Immature natural killer cell (primary cell): ENCODE measurements at places on chromosomes 1 and 21. TPM values are rescaled to one million over a fixed set of nuclear protein-coding genes. Genes with fewer than 3 reads are reported as not detected.
A peak's percentile ranks its signal among the peaks of the same experiment; 100 is the strongest.

ZSWIM5 gene
- polyA plus RNA-seq: not detected

CD101 gene
- 1.4 TPM for polyA plus RNA-seq

OR10J4 gene
- polyA plus RNA-seq: not detected

FOXO6 gene
- not detected for polyA plus RNA-seq

RPE65 gene
- polyA plus RNA-seq: not detected

SLC45A3 gene
- not detected for polyA plus RNA-seq

DAB1 gene
- not detected for polyA plus RNA-seq

DNA sequence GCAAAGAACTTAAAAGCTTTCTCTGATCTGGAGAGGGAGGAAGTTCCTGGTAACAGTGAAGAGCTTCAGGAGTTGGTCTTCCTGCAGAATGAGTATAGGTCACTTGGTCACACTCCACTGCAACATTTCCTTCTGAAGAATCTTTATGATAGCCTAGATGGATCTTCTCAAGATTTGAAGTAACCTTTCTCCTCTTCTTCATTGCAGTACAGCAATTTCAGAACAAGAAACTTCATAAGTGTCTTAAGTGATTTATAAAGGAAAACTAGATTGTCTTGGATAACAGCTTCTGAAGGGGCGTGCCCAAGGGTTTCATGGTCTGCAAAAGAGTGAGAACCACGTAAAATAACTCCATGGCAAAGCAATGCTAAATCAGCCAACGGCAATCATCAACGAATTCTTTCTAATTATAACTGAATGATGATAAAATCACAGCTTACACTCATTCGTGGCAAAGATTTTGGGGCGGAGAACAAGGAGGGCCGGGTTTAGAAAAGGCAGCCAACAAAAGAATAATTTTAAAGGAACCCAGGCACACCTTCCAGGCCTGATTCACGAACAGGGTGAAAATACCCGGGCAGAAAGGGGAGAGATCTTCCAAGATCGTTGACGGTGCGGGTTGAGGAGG lies 53.9 kb upstream of the ASPM start:
- H3K27ac ChIP-seq: peak overlapping the region; percentile 96
- H3K36me3 ChIP-seq: no peaks in the 10 kb centered on the region
- H3K4me1 ChIP-seq: peaks cover 73% of the 10 kb centered on the region
- no peak for DNase-seq

DNA sequence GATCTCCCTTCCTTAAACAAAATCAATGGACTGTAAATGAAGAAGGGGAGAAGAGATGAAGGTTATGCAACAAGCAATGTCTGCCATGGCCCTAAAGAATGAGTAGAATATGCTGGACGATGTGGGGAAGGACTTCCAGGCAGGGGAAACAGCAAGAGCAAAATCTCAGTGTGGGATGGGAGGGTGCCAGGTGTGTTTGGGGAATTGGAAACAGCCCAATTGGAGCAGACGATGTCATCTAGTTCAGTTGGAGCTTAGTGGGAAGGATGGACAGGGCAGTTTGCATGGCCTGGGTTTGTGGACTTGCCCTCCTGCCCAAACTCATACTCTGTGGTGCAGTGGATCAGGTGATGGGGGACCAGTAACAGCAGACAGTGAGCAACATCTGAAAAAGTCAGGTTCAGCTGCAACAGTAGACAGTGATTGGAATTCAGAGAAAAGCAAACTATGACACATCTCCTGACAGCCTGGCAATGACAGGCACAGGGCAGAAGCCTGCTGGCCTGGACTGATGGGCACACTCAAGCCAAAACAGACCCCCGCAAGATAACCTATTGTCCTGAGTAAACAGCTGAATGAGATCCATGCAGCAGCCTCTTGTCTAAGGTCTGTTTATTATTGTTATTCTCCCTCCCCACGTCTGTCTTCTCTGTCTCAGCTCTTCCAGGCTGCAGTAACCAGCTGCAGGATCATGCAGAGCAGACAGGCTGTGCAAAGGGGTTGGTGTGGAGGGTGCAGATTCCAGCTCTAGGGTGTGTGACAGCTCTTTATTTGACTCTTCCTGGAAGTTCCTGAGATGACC lies 50.5 kb upstream of the PRELP start:
- no peak overlapping the region for H3K27ac ChIP-seq
- peaks cover 9% of the 10 kb centered on the region for H3K27me3 ChIP-seq
- H3K36me3 ChIP-seq: no peaks in the 10 kb centered on the region
- H3K4me1 ChIP-seq: no peaks in the 10 kb centered on the region

- H3K27me3 ChIP-seq: no peaks in the 10 kb centered on the region
- H3K27ac ChIP-seq: no peak overlapping the region
- no peak for DNase-seq
- no peaks in the 10 kb centered on the region for H3K4me1 ChIP-seq
- H3K4me3 ChIP-seq: no peak overlapping the region
Measured at GRCh38 chr1:100292711-100293110, 26.7 kb downstream of the RTCA start.

GRCh38 chr1:81756872-81757271 lies 43.9 kb upstream of the ADGRL2 start:
- no peaks in the 10 kb centered on the region for H3K36me3 ChIP-seq
- H3K4me3 ChIP-seq: no peak overlapping the region

GRCh38 chr1:49728377-49728776 lies 295.4 kb downstream of the AGBL4 start:
- no peak overlapping the region for H3K4me3 ChIP-seq
- no peaks in the 10 kb centered on the region for H3K4me1 ChIP-seq
- no peaks in the 10 kb centered on the region for H3K36me3 ChIP-seq
- H3K27ac ChIP-seq: no peak overlapping the region

DNA sequence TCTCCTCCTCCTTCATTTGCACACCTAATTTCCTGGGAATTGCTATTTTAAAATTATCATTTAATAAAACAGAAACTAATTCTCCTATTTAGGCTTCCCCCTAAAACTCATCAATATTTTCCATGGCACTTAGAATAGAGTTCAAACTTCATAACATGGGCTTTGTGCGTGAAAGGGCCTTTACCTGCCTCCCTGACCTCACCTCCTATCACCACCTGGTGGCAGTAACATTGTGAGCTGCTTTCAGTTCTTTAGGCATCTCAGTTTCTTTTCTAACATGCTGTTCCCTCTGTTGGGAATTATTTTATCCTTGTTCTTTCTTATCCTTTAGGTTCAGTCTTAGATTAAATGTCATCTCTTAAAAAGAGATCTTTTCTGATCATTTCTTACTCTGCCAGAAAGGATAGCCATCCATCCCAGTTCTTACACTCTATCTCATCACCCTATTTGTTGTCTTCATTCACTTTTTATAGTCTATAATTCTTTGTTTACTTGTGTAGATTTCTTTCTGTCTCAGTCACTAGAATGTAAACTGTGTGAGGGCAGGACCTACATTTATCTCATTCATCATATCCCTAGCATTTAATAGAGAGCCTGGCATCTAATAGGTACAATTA lies 133.8 kb upstream of the KIAA1614 start:
- H3K36me3 ChIP-seq: peaks cover 1% of the 10 kb centered on the region
- no peak for DNase-seq
- peaks cover 7% of the 10 kb centered on the region for H3K4me1 ChIP-seq
- H3K4me3 ChIP-seq: no peak overlapping the region
- H3K27ac ChIP-seq: no peak overlapping the region

DNA sequence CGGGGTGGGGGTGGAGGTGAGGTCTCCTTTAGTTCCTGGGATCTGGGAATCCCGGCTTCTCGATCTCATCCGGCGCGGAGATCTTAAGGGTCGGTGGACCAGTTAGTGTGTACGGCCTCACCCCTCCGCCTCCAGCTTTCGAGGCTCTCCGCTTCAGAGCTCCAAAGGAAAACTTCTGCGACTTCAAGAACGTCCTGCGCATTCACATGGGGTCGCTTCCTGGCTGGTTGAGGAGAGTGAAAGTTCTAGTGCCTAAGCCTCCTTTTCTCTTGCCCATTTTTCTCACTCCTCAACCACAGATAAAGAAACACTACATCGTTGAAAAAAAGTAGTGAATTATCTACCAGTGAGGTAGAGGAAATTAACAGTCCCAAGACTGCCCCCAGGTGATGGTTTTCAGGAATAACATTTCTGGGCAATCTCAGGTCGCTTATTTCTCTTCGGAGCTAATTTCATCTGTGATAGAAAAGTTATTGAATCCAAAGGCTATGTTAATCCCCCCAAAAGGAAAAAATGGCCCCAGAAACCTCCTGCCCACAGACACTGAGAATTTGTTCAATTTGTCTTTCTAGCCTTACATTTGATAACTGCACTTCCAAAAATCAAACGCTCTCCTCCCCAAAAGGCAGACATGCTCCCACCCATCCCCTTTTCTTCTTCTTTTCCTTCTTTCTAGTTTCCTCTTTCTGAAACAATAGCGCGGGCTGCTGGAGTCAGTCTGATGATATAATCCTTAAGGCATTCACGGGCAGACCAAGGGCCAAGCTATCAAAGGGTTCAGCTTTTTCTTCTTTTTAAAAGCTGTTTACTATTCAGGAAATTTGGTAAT lies 20.6 kb upstream of the TBX15 start:
- peaks cover 5% of the 10 kb centered on the region for H3K4me1 ChIP-seq
- DNase-seq: no peak
- peaks cover 31% of the 10 kb centered on the region for H3K27me3 ChIP-seq
- H3K27ac ChIP-seq: no peak overlapping the region
- H3K4me3 ChIP-seq: peak overlapping the region; percentile 0

GRCh38 chr1:167462341-167462740 lies 56.0 kb downstream of the CD247 start:
- no peak overlapping the region for H3K4me3 ChIP-seq
- H3K27me3 ChIP-seq: peaks cover 64% of the 10 kb centered on the region

DNA sequence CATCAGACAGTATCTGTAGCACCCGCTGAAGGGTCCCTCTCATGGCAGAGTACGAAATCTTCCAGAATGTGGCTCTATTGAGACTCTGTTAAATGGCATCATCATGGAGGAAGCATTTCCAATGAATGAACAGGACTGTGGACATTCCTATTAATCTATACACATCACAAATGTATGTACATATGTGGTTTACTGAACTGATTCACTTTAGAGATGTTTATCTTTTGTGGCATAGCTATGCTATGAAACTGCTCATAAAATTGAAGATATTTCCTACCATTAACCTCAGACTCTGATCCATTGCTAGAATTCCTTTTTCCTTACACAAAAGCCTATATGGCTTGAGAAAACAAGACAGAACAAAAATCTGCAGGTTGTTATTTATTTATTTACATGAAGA lies 259.6 kb upstream of the RRP15 start:
- DNase-seq: no peak
- no peaks in the 10 kb centered on the region for H3K27me3 ChIP-seq
- H3K4me3 ChIP-seq: no peak overlapping the region

- no peak within 1 kb of the TSS for H3K27ac ChIP-seq
- peak; percentile 65 for DNase-seq
- no peaks in the 10 kb centered on the region for H3K27me3 ChIP-seq
- no peaks in the 10 kb centered on the region for H3K4me1 ChIP-seq
- H3K4me3 ChIP-seq: peak within 1 kb of the TSS; percentile 27
Measured at GRCh38 chr1:1173793-1174415, at the start of gene TTLL10. TTLL10 (plus strand) TSS chr1:1173880; CDS start chr1:1179216, 5,336 bp downstream.

- DNase-seq: no peak
- H3K4me3 ChIP-seq: no peak overlapping the region
- no peak overlapping the region for H3K27ac ChIP-seq
Measured at GRCh38 chr1:156467385-156467784, 33.2 kb downstream of the MEF2D start.

DNA sequence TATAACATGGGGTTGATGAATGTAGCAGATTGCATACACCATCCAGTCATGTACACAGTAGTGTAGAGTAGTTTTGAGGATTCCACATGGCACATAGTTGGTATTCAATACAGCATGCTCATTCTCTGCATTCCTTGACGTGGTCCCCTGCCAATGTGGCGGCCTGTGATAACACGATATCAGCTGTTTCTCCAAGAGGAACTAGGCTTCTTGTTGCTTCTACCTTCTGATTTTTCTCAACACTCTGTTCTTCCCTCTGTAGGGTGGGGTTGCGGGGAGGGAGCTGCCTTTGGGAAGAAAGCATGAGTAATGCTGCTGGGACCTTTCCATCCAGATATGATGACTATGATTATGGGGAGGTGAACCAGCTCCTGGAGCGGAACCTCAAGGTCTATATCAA lies 19.4 kb downstream of the SESN2 start:
- DNase-seq: no peak
- peaks cover 7% of the 10 kb centered on the region for H3K4me1 ChIP-seq
- H3K4me3 ChIP-seq: no peak overlapping the region
- no peaks in the 10 kb centered on the region for H3K27me3 ChIP-seq

- H3K27ac ChIP-seq: no peak overlapping the region
- no peak overlapping the region for H3K4me3 ChIP-seq
- H3K36me3 ChIP-seq: peaks cover 3% of the 10 kb centered on the region
- no peaks in the 10 kb centered on the region for H3K27me3 ChIP-seq
Measured at GRCh38 chr1:86296305-86297205, 99.6 kb downstream of the ODF2L start.

GRCh38 chr1:45172005-45172404 lies 34.4 kb downstream of the ZSWIM5 start:
- no peaks in the 10 kb centered on the region for H3K36me3 ChIP-seq
- no peak overlapping the region for H3K27ac ChIP-seq
- H3K4me3 ChIP-seq: no peak overlapping the region
- no peak for DNase-seq
- H3K4me1 ChIP-seq: no peaks in the 10 kb centered on the region

DNA sequence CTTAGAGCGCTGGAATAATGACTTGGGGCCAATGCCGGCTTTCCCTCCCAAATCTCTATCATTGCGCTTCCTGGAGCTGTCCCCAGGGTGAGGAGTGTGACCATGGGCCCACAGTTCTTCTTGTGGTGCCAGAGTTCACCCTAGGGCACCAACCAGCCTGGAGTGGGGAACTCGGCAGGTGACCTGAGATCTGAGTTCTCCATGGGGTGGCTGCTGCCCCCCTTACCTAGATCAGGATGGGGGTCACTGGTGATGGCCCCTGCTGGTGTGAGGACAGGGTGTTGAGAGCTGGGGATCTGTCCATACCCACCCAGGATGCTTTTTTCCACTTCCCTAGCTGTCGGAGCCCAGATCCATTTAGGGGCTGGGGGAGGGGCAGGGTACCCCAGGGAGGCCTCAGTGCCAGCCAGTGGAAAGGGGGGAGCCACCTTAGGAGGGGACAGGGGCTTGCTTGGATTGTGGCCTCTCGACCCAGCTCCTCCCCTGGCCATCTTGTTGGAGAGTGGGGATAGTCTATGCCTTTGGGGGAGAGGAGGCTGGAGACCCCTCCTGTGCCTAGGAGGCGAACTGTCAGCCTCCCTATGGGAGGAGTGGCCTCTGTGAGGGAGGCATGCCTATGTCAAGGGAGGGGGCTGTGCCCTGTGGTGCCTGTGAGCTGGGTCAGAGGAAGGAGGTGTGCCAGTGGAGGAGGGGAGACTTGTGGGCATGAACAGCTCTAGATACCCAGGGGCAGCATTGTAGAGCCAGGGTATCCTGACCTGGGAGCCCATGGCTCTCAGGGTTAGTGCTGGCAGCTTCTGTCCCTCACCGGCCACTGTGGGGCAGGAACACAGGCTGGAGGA lies 1.7 kb downstream of the FOXO6 start:
- DNase-seq: no peak
- peaks cover 6% of the 10 kb centered on the region for H3K27me3 ChIP-seq
- peaks cover 22% of the 10 kb centered on the region for H3K4me1 ChIP-seq
- no peaks in the 10 kb centered on the region for H3K36me3 ChIP-seq

- H3K27ac ChIP-seq: no peak overlapping the region
- no peaks in the 10 kb centered on the region for H3K27me3 ChIP-seq
- H3K4me3 ChIP-seq: no peak overlapping the region
- no peak for DNase-seq
- no peaks in the 10 kb centered on the region for H3K36me3 ChIP-seq
Measured at GRCh38 chr1:75067975-75068374, 66.2 kb upstream of the LHX8 start.

- no peaks in the 10 kb centered on the region for H3K36me3 ChIP-seq
- peaks cover 10% of the 10 kb centered on the region for H3K27me3 ChIP-seq
- no peak overlapping the region for H3K27ac ChIP-seq
Measured at GRCh38 chr21:35780983-35781382, 279.3 kb downstream of the SETD4 start.
